Jurkat, Clone E6-1 (cell line): ENCODE measurements at places on chromosomes 7 and 10.

DNA sequence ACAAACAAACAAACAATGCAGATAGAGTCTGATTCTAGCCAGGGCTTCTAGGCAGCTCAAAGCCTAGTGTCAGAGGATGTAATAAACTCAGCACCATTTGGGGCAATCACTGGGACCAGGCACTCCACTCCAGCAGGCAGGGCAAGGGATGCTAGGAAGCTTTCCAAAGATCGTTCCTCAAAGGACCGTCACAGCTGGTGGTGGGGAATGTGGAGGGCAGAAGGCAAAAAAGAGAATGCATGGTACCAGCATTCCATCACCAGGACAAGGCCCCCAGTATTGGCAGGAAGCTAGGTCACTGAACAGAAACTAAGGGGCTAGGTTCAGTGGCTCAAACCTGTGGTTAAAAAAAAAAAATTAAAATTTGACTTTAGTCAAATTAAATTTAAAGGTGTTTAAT is 94.2 kb downstream of the CUL2 start:
- no peak for DNase-seq

- DNase-seq, result no peak
Observed at GRCh38 chr10:33772370-33773252, 438.1 kb upstream of the NRP1 start.

DNA sequence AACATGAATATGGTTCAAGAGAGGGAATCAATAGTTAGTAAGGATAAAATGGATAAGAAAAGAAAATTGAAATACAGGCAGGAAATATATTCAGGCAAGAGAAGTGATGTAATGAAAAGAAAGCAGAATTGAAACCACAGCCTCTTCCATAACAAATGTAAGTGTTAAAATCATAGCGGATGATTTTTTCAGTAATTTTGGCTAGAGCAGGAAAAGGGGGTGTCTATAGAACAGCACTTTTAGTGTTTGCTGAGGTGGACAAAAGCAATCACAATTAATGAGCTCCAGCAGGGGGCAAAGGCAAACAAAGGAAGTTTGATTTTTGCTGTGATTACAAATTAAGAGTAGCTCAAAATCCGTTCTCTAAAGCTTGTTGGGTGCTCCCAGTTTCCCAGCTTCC is 79.0 kb downstream of the TRIL start:
- DNase-seq, result no peak

DNA sequence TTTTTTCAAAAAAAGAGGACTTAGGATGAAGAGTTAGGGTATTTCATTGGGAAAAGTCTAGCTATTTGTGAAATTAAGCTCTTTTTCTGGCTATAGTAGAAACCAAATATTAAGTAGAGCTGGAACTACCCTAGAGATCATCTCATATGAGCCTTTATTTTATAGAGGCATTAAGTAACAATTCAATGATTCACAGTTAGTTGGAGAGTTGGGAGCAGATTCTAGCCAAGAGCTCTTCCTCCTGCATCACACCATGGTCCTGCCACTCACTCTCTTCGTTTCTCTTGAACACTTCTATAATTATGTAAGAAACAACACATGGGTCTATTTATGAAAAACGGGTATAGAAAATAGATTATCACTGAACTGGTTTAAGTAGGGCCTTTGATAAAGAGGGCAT is 76.1 kb upstream of the ANK3 start:
- DNase-seq, result no peak

- no peak for DNase-seq
Observed at GRCh38 chr10:14586901-14587300, 187.8 kb downstream of the FAM107B start.

DNA sequence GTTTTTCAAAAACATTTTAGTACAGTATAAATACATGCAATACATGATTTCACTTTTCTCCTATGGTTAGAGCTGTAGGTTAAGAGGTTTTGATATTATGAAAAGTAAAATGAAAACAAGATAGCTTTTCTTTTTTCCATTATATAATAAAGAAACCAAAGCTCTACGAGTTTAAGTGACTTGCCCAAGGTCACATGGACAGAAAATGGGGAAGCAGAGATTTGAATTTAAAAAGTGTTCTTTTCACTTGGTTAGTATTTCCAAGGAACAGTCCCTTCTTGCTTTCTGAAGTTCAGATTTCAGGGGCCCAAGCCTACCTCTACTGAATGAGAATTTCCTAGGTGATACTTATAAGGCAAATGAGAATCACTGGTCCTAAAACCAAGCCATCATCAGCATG is 13.2 kb upstream of the MAP3K8 start:
- no peak for DNase-seq

DNA sequence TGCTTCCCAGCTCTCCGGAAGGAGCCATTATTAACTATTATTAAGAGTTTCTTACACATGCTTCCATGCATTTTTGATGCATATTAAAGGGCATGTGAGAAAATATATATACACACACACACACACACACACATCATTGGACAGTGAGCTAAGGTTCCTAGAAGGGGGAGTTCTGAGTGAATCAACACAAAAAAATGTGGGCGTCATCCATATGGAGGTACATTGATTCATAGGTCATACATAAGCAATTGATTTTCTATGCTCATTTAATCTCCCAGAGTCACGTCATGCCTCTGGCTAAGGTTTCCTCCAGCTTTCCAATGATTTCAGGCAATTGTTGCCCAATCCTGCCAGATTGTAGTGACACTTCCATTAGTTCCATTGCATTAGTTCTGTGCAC is 269.4 kb downstream of the DNAJB9 start:
- no peak for DNase-seq

DNA sequence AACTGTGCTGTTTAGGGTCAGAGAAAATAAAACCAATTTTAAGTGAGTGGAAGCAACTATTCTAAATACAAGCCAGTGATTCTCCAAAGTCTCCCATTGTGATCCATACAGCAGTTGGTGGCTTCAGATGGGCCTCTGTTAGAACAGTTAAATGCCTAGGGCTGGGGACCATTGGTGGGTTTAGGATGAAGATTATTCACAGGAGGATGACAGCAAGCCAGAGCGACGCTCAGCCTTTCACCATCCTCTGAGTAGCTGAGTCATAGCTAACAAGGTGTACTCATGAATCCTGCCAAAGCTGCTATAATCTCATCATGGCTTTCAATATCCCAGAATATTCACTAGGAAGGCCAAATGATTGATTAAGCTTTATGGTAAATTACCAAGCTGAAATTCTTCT is 39.6 kb downstream of the STARD3NL start:
- no peak for DNase-seq

GRCh38 chr10:112966194-112966855 is 16.3 kb downstream of the TCF7L2 start:
- no peak for DNase-seq

- no peak for DNase-seq
Observed at GRCh38 chr7:4725850-4726450, 43.9 kb downstream of the FOXK1 start.

GRCh38 chr7:91228327-91228726 is 35.9 kb upstream of the FZD1 start:
- no peak for DNase-seq

DNA sequence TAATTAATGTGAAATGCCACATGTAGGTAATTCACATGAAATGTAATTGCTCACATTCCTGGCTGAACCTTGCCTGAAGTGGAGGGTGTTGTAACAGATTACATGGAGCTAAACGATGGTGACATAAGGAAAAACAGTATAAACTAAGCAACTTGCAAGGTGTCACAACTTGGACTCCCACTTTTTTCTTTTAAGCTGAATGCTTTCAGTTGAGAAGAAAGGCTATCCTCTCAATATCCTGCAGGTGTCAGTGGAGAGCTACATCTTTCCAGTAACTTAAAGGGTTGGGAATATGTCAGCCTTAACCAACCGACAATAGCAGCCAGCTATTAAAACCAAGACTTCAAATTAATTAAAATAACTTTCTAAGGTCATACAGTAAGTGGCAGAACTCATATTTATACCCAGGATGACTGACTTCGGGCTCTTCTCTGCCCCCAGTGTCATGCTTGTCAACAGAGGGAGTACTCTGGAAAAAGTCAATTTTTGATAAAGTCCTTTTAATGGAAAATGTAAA is 33.7 kb downstream of the NRBF2 start:
- DNase-seq, result peak; percentile 66

- DNase-seq, result no peak
Observed at GRCh38 chr10:78588194-78588811, 480.5 kb upstream of the ZMIZ1 start.

- DNase-seq, result no peak
Observed at GRCh38 chr7:22356010-22356691, 803 bp downstream of the RAPGEF5 start.

- no peak for DNase-seq
Observed at GRCh38 chr10:6778992-6779701, 199.1 kb upstream of the PRKCQ start.

GRCh38 chr7:157409149-157409752 is 72.4 kb downstream of the DNAJB6 start:
- DNase-seq, result no peak

- no peak for DNase-seq
Observed at GRCh38 chr10:59047957-59048618, 128.4 kb upstream of the PHYHIPL start.

DNA sequence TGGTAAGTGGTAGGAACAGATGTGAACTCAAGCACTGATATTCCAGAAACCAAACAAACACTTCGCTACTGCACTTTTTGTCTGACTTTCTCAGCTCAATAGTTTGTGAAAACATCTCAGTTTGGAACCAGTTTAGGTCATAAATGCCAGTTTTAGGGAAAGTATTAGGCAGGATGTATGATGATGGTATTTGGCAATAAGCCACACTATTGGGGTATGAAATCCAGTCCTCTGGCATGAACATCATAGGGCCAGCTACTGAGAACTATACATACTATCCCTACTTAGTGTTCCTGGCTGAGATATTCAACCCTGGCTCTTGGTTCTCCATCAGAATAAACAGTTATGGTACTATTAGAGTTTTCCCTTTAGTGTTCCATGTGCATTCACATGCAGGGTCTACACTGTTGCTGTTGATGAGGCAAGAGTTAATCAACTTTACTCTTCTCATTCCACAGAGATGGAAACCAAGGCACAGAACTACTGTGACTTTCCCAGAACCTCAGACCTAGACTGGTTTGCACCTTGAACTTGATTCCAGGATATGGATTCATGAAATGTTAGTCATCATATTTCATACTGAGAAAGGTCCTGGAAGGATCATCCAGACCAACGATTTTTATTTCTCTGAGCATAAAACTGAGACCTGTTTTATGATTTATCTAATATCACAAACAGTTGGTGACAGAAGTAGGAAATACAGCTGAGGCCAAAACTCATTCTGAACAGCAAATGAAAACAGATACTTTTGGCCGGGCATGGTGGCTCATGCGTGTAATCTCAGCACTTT is 20.0 kb upstream of the IFIT2 start:
- DNase-seq, result no peak

DNA sequence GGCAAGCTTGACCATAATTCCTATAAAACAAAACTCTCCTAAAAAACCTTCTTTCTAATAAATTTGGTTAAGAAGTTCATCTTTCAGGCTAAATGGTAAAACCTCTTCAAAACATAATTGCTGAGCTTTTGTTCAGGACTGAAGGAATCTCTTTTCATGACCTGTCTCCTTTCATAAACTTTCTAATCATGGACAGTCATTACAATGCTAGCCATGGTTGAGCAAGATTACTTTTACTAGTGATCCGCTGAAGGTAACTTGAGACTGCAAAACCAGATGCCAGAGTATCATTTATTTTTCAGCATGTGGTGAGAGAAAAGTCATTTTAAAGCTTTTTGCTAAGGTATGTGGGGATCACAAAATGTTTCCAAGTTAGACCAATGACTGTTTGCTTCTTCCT is 186.4 kb upstream of the RHOBTB1 start:
- DNase-seq, result no peak

DNA sequence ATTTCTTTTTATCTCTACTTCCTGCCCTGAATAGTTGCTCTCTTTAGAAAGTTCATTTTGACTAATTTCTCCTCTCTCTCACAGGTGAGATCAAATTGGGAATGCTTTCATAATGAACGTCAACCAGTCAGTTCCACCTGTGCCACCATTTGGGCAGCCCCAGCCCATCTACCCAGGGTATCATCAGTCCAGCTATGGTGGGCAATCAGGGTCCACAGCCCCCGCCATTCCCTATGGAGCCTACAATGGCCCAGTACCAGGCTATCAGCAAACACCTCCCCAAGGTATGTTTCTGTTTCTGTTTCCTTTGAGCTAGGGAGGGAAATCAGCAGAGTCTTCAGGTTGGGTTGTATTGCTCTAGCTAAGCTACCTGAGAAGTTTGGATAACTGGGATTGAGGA is 2.5 kb downstream of the SEC24C start:
- DNase-seq, result no peak

DNA sequence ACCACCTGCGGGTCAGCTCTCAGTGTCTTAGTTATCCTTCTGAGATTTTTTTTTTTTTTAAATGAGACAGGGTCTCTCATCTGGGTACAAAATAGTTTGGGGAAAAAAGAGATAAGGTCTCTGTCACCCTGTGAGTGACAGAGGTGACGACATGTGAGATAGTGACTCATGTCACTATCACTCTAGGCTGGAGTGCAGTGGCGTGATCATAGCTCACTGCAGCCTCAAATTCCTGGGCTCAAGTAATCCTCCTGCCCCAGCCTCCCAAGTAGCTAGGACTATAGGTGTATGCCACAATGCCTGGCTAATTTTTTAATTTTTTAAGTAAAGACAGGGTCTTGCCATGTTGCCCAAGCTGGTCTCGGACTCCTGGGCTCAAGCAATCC is 10.4 kb downstream of the BLVRA start:
- no peak for DNase-seq

- DNase-seq, result peak; percentile 53
Observed at GRCh38 chr7:108189733-108190388, 59.7 kb upstream of the LAMB4 start.

- DNase-seq, result no peak
Observed at GRCh38 chr10:133048266-133048665, 39.5 kb upstream of the ADGRA1 start.

GRCh38 chr10:74927701-74928100 is 101.3 kb downstream of the KAT6B start:
- no peak for DNase-seq

DNA sequence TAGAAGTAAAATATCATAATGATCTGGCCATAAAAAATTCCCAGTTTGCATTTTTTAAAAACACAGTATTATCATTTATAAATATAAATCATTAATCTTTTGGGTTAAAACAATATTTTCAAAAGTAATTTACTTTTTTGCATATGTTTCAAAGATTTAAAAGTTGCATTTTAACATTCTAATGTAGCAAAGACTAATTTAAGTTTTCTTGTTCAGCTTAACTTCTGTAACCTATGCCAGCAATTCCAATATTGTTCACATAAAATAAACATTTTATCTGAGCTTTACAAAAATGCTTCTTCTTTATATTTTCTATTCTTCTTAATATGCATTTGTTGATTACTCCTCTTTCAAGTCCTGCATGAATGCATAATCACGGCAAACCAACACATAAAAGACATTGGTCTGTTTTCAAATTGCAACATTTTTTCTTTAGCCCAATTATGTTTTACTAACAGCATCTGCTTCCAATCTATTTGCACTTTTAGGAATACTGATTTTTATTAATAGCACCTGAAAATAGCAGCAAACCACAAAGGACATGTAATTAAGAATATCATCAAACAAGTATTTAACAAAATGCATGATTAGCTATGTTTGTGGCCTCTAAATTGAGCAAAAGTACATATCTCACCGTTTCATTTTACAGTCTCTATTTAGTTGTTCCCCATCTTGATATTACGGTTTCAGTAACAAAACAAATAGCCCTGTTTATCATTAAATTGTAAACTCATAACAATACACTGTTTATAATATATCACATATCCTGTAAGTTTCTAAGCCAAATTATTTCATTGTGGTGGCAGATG is 286.9 kb upstream of the NFE2L3 start:
- no peak for DNase-seq
